ENCODE measurements at places on chromosomes 3 and 15.

DNA sequence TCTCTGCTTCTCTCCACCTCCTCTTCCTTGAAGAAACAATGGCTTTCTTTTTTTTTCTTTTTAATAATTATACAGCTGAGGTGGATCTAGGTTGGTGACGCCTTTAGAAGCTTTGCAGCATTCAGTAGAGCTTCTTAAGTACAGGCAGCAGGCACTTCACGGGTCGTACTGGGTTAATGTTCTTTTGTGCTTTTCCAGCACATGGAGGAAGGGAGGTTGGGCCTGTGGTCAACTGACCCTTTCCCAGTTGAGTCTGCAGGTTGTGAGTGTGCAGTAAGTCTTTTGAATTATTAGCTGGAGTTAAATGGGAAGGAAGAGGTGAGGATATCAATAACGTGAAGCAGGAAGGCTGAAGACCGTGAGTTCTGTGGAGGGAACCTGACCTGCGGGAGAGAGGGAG lies 7.0 kb downstream of the TRAK1 start:
- no peak for DNase-seq

GRCh38 chr3:50674349-50675178 lies at the start of gene DOCK3:
TSS of gene DOCK3 (plus strand) at chr3:50674927. CDS start at chr3:50675264, 337 bp downstream.
- DNase-seq: peak; percentile 55

GRCh38 chr3:71393093-71393492 lies 190.4 kb downstream of the FOXP1 start:
- no peak for DNase-seq

- DNase-seq: no peak
These were observed 7.1 kb downstream of the P4HTM start for GRCh38 chr3:48997102-48997635.

DNA sequence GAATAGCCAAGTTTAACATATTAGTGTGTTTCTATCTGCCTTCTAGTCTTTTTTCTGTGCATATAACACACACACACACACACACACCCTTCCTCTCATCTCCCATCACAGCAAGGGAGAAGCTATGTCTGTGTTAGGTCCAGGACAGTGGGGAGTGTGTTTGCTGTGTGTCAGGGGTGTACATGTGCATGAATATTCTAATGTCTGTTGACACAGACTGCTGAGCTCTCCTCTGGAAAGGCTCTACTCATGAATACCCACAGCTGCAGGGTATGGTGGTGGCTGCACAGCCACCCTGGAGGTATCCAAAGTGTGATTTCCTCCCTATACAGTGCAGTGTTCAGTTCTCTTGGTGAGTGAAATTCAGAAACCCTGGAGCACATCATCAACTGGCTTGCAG lies 42.9 kb downstream of the ARNT2 start:
- no peak for DNase-seq
